Activated naive CD4-positive, alpha-beta T cell treated with Interleukin-2 at 50 U/mL for 16 hours (primary cell): ENCODE measurements at places on chromosomes 12 and 14.

- no peak for DNase-seq
Measured at GRCh38 chr12:128871516-128871892, 18.2 kb downstream of the GLT1D1 start.

- no peak for DNase-seq
Measured at GRCh38 chr12:132351751-132352495, 22.5 kb upstream of the GALNT9 start.

DNA sequence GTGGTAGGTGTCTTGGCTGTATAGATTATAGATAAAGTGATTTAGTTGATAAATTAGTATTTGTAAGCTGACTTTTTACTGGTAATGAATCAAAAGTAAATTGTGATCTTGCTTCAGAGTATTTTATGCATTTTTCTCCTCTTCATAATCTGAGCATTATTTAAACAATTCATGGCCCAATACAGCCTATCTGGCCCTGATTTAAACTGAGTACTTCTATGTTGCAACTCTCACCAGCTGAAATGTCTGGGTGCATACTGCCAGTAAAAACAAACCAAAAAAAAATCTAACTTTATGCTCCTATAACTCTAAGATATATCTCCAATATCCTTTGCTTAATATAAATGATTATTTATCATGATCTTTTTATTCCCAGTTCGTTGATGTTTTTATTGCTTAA is 86.6 kb downstream of the MIA2 start:
- no peak for DNase-seq

DNA sequence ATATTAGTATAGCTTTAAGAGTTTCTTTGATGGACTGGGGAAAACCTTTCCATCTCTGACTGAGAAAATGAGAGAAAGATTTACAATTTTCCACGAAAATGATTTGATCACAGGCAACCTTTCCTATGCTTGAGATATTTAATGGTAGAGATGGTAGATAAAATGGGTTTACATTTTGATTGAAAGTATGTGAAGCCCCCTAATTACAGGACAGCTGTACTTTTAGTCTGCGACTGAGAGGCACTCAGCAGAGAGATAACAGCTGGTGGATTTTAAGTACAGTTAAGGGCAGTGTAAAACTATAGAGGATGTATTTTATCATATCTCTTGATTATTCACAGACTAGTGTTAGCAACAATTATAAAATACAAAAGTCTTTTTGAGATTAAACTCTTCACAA is 40.7 kb downstream of the C12orf50 start:
- no peak for DNase-seq

DNA sequence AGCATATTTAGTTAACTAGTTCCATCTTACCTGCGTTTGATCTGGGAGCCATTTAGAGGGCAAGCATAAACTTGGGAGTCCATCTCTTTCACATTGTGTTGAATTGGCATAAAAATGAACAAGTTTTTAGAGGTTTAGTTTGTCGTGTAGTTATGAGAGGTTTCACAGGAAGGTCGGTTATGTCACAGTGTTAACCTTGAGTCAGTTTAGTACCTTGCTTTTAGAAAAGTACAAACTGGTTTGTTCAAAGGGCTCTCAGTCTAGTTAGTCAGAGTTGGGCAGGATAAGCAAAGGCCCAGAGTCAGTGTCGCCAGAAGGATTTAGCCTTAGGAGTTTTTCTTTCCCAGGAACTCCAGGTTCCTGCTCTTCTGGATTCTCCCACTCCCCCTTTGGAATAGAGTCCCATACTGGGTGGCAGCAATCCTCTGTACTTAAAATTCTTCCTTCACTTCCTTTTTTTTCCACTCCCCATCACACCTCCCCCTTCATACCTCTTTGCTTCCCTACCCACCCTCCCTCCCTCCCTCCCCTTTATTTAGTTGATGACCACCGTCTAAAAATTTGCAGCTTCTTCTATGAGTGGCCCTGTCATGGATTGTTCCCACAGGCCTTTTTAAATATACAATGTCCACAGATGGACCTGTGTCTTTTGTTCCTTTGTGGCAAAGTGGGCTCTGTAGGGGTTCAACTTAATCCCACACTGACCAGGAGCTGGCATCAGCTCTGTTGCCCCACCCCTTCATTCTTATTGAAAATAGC is 12.1 kb downstream of the PCBP2 start:
- DNase-seq, result no peak

DNA sequence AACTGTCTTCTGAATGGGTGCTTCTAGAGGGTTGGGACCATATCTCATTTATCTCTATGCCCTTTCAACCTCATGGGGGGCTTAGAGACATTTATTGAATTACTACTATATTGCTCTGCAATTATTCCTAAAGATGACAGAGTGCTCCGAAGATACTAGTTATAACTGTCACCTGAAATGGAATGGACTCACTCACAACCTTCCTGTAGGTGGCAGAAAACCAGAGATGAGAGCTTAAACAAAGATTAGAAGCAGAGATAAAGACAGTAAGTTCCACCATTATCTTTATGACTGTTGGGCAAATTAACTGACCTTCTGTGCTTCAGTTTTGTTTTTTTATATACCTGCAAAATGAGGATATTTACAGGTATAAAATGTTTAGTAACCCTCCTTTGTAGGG is 31.5 kb upstream of the GTF2A1 start:
- no peak for DNase-seq

GRCh38 chr12:64903479-64904152 is 79.2 kb downstream of the TBC1D30 start:
- no peak for DNase-seq

GRCh38 chr12:84134797-84135366 is 777.7 kb downstream of the SLC6A15 start:
- no peak for DNase-seq

GRCh38 chr12:123457980-123458779 is at the start of gene SNRNP35:
Gene SNRNP35, plus strand, starts transcription at chr12:123458139. Its CDS starts 7,402 bp downstream, at chr12:123465541.
- DNase-seq, result peak; percentile 86

DNA sequence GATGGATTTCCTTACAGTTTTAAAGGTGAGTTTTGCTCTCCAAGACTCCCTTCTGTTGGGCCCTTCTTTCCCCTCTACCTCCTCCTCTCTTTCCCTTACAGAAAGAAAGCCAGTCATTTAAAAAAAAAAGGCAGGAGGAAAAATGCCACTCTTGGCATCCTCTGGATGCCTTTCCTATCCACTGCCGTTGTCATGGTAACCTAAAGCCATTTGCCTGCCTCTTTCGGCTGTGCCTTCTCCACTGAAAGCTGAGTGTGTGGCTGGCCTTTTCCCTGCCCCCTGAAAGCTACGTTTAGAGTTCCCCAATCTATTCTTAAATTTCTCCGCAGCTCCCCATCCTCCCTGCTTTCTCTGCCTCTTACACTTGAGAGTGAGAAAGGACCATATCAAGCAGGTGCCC is 67.1 kb downstream of the TUNAR start:
- no peak for DNase-seq

GRCh38 chr12:44184499-44185206 is 348.8 kb downstream of the TMEM117 start:
- DNase-seq, result no peak

- no peak for DNase-seq
Measured at GRCh38 chr14:64826333-64826732, 53.4 kb downstream of the SPTB start.

DNA sequence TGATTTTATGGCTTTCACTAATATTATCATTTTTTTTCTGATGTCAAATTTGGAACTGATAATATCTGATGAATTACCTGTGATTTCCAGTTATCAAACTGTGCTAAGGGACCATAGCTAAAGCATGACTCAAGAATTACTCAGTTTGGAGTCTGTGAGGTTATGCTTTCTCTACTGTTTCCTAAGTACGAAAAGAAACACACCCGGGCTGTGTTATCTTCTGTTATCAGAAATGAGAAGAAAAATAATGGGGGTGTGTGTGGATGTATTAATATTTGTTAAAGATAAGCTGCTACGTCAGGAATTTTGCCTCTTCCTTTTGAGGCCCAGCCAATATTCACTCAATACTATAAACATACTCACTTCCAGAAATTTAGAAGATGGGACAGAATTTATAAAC is 1401.9 kb upstream of the FLRT2 start:
- DNase-seq, result no peak

DNA sequence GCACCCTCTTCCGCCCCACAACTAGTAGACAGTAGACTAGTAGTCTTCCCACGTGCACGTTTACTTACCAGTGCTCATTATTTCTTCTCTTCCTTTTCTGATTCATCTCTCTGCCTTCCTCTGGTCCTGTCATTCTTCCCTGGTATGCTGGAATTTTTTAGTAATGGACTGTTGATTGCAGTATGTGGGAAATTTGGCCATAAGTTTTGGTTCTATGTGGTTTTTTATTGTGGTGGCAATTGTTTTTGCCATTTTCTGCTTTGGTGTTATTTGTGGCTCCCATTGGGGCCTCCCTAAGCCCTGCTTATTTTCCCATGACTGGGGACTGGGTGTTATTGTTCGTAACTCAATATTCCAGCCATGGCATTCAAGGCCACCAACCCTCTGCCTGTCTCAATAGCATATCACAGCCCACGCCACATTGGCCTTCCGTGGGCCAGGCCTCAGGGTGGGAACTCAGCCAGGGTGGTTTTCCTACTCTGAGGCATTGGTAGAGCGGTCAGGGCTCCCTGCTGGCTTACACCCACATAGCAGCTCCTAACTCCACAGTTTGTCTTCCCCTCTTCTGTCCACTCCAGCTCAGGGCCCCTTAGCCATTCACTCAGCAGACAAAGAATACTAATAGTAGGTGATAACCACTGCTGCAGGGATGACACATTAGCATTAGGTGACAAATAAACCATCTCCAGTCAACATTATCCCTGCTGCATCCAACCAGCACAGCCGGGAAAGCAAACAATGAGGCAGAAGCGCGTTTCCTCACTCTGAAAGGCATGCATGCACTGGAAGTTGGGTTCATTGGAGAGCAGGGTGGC is 321.5 kb downstream of the CACNA1C start:
- no peak for DNase-seq

DNA sequence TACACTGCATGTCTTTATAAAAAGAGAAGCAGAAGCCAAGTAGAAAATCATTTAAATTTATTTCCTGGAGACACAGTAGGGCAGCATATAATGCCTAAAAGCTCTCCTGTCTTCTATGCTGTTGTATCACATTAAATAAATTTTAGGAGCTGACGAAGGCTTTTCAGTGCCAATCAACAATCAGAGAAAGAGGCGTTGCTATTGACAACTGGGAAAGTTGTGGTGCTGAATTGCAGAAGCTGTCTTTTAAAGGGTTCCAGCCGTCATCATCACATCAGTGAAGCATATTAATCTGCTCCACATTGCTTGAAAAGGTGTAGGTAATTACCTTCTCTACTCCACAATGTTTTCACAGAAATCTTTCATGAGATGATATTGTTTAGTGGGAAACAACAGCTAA is 103.9 kb downstream of the FSCB start:
- no peak for DNase-seq

DNA sequence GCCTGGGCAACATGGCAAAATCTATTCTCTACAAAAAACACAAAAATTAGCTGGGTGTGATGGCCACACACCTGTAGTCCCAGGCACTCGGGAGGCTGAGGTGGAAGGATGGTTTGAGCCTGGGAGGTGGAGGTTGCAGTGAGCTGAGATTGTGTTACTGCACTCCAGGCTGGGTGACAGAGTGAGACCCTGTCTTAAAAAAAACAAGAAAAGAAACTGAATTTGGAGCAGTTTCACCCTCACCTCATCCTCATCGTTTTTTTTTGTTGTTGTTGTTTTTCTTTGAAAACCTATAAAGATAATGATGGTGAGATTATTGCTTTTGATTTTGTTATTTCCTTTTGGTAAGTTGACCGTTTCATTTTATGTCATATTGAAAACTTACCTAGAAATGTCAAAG is 60.7 kb downstream of the SLC38A6 start:
- no peak for DNase-seq

- no peak for DNase-seq
Measured at GRCh38 chr12:6807170-6807569, 14.5 kb upstream of the GPR162 start.

DNA sequence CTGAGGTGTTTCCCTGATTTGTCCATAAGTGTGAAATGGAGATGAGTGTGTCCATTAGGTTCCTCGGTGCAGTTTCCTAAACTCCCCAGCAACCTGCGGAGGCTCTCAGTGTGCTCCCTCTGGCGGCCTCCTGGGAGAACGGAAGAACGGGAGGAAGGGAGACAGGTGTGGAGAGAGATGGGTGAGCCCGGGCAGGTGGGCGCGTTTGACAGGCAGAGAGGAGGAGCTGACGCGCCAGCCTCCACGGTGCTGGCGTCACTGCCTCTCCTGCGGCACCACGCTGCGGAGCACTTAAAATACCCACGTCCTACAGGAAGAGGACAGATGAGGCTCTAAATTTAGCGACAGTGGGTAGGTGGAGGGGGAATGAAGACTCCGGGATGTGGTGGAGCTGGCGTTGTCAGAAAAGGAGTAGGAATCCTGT is 26.8 kb upstream of the PEX5 start:
- DNase-seq, result peak; percentile 17

GRCh38 chr14:57988445-57988844 is 122.6 kb upstream of the SLC35F4 start:
- no peak for DNase-seq

DNA sequence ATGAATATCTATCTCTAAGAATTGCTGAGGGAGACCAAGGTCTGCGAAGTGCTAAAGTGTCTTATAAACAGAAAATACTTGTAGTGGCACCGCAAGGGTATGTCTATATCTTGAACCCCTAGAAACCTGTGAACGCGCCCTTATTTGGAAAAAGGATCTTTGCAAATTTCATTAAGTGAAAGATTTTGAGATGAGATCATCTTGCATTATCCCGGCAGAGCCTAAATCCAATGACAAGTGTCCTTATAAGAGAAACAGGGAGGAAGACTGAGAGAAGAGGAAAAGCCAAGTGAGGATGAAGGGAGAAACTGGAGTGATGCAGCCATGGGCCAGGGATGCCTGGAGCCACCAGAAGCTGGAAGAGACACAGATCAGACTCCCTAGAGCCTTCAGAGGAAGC is 27.7 kb downstream of the RBM19 start:
- no peak for DNase-seq

GRCh38 chr12:9367201-9367600 is 159.0 kb upstream of the PZP start:
- no peak for DNase-seq

DNA sequence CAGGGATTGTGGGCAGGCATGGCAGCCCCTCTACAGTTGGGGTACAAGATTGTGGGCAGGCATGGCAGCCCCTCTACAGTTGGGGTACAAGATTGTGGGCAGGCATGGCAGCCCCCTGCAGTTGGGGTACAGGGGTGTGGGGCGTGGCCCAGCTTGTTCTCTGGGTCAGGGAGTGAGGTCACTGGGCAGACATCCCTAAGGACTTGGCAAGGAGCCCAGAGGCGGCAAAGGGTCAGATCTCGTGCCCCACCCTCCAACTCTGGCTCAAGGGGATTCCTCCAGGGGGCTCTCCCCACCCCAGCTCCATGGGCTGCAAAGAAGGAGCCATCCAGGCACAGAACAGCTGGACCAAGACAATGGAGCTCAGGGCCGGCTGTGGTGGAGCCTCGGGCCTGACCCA is 25.8 kb upstream of the NUDT14 start:
- DNase-seq, result no peak

DNA sequence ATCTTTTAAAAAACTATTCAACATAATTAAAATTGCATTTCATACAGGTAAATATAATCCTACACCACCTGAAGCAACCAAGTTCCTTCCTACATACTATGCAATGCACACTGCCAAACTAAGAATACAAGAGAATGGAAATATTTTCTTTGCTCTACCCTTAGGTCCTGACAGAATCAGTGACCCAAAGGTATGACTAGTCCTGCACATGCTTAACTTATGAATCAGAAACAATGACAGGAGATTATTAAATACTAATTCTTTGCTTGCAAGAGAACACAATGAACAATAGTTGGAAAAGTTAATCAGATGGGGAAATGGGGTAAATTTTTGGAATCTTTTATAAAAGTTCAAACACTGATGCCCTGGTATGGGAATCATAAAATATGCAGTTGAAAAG is 220.1 kb downstream of the SOX5 start:
- no peak for DNase-seq
